ENCODE measurements at places on chromosomes 11 and 22. TPM values are rescaled to one million over a fixed set of nuclear protein-coding genes. Genes with fewer than 3 reads are reported as not detected.

GRCh38 chr11:44403587-44404273, 93.8 kb upstream of the ALX4 start:
- no peak for DNase-seq

DNA sequence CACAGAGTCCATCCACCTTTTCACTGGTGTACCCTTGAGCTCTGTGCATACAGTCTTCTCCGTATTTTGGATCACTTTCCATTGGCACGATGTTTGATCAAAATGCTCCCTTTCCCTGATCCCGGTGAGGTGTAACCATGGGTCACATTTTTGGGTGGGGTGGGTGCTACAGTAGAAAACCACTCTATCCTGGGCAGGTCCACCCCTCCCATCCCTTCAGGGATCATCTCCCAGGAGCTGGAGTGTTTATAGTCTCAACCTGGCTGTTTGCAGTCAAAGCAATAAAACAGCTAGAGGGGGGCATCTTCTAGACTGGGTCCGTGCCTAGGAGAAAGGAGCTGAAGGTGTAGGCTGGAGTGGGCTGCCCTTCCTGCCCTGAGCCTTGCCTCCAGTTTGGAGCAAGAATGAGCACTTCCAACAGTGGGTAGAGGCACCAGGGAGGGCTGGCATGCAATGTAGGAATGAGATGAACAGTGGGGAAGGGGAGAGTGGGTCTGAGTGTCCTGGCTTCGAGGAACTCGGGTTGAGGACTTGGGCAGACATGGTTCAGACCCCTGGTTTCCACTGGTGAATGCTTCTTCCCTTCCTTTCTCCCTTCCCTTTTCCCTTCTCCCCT, 38.8 kb downstream of the RNF141 start:
- DNase-seq = no peak

- no peak for DNase-seq
These were observed 106.4 kb downstream of the SYN3 start for GRCh38 chr22:32951807-32952153.

Gene PTPRCAP
- 2.6 TPM for polyA plus RNA-seq

Gene SLC17A6
- not detected for polyA plus RNA-seq

Gene OR52R1
- not detected for polyA plus RNA-seq

All from right renal cortex interstitium (tissue), 3 donors.